Activated CD8-positive, alpha-beta memory T cell treated with anti-CD3 and anti-CD28 coated beads for 48 hours (primary cell): ENCODE measurements at places on chromosomes 12 and 14.

DNA sequence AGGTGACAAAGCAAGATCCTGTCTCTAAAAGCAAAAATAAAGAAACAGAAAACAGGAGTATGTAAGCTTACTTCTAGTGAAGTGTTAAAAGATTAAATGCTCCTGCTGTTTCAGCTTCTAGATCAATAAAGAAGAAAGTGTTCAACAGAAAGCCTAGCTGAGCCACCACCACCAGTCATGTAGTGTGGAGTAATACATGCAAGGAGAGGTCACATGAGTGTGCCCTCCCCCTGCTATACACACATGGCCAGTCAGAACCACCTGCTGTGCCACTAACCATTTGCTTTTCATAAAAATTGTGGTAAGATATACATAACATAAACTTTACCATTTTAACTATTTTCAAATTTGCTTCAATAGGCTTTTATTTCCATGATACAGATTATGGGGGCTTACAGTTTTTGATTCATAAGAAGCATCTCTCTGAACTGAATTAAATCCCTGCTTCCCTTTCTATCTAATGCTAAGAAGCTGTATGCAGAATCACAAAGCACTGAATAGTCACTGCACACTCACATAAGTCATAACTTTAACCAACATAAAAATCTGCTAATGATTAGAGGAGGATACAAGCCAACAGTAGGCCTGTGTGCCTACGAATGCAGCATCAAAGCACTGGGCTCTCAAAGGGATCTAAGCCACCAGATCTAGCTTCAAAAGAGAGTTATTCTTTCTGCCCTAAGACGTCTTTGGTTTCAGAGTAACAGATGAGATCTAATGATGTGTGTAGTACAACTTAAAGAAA is 515.5 kb downstream of the C12orf50 start:
- DNase-seq, result no peak

DNA sequence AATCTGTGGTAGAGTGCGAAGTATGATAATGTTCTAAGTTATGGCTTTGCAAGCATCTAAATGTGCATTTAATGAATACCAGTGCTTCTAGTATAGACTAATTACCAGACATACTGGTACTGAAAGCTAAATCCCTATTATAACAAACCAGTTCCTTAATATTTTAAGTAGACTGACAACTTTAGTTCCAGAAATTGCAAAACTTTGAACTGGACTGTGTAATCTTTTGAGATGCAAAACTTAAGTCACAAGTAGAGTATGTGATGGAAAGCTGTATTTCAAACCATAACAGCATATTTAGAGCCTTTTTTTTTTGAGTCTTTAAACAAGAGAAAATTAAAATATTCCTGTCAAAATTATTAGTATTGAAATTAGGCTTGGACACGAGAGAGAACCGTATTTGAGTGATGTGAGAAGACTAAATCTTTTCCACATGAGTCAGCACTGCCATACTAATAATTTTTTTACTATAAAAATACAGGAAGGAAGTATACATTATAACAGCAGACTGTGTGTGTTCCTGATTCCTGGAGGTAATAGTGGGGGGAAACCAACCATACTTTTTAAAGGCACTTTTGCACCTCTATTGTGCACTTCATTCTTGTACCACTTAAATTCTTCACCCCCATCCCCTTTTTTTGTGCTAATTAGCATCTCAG is 45.5 kb downstream of the PPM1A start:
- DNase-seq, result no peak

- no peak for DNase-seq
Observed at GRCh38 chr12:19369691-19370148, 69.6 kb upstream of the AEBP2 start.

GRCh38 chr12:51048661-51049251 is 629 bp downstream of the LETMD1 start:
- DNase-seq, result no peak

DNA sequence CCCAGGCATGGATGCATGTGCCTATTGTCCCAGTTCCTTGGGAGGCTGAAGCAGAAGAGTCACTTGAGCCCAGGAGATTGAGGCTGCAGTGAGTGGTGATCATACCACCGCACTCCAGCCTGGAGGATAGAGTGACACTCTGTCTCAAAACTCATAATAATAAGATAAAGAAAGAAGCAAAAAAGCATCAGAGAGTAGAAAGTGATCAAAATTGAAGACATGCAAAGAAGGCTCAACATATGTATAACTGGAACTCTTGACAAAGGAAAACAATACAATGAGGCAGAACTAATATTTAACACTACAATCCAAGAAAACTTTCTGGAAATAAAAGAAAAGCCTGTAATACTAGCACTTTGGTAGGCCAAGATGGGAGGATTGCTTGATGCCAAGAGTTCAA is 48.3 kb upstream of the COCH start:
- no peak for DNase-seq

DNA sequence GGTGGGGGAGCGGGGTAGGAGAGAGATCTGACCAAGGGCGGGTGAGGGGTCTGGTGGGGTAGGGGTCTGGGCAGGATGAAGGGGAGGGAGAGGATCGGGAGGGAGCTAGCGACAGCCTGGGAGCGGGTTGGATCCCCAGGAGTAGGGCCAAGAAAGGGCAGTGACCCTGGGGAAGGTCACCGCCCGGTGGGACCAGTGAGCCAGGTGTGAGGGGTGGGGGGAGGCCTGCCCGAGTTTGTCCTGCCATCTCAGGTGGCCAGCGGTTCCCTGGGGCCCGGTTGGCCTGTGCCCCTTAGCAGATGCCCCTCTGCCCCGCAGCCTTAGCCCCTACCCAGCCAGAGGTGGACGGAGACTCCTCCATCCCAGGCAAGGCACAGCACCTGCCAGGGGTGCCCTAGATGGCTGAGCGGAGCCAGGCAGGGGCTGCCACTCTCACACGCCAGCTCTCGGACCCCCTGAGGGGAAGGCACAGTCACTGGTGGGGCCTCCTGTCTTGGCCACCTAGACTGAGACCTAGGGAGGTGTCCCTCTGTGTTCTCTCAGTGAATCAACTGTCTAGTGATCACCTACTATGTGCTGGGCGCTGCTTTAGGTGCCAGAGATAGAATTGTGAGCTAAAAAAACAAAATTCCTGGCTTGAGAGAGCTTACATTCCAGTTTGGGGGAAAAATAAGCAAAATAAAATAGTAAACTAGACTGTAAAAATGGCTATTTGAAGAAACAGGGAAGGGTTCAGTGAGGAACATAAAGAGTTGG is 629 bp upstream of the TTC7B start:
- DNase-seq, result no peak

- DNase-seq, result no peak
Observed at GRCh38 chr14:101337053-101337452, 224.2 kb upstream of the DIO3 start.

GRCh38 chr14:51552768-51553404 is 98.8 kb upstream of the FRMD6 start:
- DNase-seq, result no peak

- DNase-seq, result no peak
Observed at GRCh38 chr14:69852531-69853321, 26.5 kb upstream of the SMOC1 start.

DNA sequence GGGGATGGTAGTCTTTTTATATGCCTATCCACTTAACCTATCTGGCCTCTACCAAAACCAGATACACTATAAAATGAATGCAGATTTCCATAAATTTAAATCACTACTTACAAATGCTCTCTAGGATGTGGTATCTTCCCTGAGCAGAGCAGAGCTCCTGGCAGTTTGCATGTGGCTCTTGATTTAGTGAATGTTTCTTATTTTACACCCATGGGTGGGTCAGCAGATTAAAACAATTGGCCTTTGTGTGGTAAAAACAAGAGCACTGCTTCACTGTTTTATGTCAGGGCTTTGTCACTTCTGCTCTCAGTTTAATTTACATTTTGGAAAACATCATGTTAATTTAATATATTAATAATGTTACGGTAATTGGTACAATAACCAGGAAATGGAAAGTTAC is 5.5 kb downstream of the TAS2R19 start:
- no peak for DNase-seq

DNA sequence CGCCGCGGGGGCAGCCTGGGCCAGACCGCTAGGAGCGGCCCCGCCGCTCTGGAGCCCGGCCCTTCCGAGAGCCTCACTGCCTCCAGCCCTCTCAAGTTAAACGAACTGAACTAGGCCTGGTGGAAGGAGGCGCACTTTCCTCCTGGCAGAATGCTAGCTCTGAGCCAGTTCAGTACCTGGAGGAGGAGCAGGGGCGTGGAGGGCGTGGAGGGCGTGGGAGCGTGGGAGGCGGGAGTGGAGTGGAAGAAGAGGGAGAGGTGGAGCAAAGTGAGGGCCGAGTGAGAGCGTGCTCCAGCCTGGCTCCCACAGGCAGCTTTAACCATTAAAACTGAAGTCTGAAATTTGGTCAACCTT is 5.3 kb downstream of the LTB4R start:
- no peak for DNase-seq

- no peak for DNase-seq
Observed at GRCh38 chr12:91928501-91928900, 217.1 kb downstream of the BTG1 start.

GRCh38 chr12:63863658-63864453 is 19.4 kb downstream of the SRGAP1 start:
- no peak for DNase-seq

GRCh38 chr12:129790331-129790730 is 113.5 kb downstream of the TMEM132D start:
- no peak for DNase-seq
